Gastroesophageal sphincter (tissue), 4 donors: ENCODE measurements at places on chromosomes 7 and 10. TPM values are rescaled to one million over a fixed set of nuclear protein-coding genes. Genes with fewer than 3 reads are reported as not detected.
A peak's percentile ranks its signal among the peaks of the same experiment; 100 is the strongest.

GRCh38 chr10:95832216-95833041, 75.3 kb upstream of the CC2D2B start:
- peak; percentile 36 for ATAC-seq

The ARHGAP12 gene
- total RNA-seq, result 41.3 TPM

The CYP26C1 gene
- not detected for total RNA-seq

- no peak for ATAC-seq
Measured at GRCh38 chr7:156125841-156126730, 313.8 kb upstream of the SHH start.

DNA sequence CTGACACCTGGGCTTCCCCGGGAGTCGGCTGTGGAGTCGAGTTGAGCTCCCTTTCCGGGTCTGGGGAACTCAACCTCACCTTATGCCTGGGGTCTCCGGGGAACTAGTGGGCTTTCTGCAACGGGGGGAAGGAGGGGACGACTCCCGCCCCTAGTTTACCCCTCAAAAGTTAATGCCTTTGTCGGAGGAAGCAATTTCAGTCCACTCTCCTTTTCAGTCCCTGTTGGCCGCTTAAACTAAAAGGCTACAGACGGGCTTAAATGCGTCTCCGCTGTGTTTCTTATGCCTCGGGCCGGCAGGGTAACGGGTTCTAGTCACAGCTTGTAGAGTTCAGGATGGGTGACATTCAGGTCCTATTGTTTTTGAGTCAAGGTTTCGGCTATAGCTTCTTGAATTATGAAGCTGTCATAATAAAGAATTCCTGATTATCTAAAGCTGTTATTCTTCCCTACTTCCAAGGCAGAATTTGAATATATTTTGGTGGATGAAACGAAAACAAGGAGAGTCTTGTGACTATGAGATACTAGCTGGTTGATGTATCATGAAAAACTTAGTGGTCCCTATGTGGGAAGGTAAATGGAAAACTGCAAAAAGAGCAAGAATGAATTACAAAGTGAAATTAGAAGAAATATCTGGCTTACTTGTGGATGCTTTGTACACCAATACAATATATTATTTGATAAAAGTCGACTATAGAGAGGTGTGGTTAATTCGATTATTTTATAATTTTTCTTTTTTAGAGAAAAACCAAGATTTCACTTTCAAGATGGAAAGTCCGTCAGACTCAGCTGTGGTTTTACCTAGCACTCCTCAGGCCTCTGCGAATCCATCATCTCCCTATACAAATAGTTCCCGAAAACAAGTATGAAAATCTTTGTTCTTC, 495 bp downstream of the SFR1 start:
- no peak for ATAC-seq
